Hepatocyte (in vitro differentiated cells): ENCODE measurements at places on chromosomes 5 and 9. TPM values are rescaled to one million over a fixed set of nuclear protein-coding genes. Genes with fewer than 3 reads are reported as not detected.
A peak's percentile ranks its signal among the peaks of the same experiment; 100 is the strongest.

DNA sequence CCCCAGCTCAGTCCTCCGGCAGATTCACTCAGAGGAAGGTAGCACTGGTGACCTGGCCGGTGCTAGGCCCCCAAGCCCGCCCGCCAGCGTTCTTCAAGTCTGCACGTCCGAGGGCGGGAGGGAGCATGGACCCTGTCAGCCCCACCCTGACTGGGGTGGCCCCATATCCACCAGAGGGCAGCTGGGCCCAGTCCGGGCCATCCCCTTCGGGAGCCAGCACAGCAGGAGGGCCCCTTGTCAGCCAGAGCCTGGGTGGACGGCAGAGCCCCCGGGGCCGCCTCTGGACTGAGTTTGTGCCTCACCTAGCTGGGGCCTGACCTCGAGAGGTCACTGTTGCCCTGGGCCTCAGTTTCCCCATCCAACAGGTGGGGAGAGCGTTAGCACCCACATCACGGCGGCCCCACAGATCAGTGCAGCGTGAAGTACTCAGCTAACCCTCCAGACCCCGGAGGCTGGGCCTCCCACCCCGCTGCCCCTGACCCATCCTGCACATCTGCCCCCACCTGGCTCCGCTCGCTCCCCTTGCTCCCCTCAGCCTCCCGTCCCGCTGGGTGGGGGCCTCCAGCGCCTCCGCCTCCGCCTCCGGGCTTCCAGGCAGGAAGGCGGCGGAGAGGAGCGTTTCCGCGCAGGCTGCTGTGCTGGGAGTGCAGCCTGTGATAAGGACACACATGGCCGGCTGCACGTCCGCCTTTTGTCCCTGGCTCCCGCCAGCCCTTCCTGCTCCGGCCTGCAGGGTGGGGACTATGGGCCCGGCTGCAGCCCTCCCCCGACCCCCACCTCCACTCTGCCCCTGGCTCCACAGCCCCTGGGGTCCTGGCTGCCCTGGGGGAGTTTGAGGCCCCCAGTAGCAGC is 16.6 kb upstream of the EGFL7 start:
- no peak overlapping the region for H3K27ac ChIP-seq
- DNase-seq = peak; percentile 61
- no peaks in the 10 kb centered on the region for H3K36me3 ChIP-seq
- H3K27me3 ChIP-seq = no peaks in the 10 kb centered on the region
- H3K4me1 ChIP-seq = peaks cover 13% of the 10 kb centered on the region
- H3K4me3 ChIP-seq = no peak overlapping the region

DNA sequence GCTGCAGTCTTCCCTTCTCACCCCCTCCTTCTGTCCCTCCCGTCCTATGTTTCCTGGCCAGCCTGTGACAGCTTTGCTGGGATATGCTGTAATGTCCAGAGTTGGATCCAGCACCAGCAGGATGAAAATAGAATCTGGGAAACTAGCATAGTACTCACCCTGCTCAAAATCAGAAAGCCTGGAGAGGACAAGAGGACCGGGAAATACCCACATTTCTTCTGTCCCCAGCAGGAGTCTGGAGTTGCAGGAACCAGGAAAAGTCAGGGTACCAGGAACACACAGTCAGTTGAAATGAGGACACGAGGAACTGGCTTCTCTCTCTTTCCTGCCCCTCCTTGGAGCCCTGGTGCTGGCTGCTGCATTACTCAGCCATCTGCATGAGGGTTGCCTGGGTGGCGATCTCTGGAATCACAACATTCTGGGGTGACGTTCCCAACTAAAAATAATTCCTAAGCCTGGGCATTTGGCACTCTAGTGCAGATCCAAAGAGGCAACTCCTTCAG is 59.6 kb upstream of the NFIL3 start:
- no peak for DNase-seq
- H3K27me3 ChIP-seq = no peaks in the 10 kb centered on the region
- no peaks in the 10 kb centered on the region for H3K36me3 ChIP-seq
- no peak overlapping the region for H3K27ac ChIP-seq
- no peak overlapping the region for H3K4me3 ChIP-seq

GRCh38 chr5:105812304-105812703 is 1858.4 kb downstream of the EFNA5 start:
- no peak overlapping the region for H3K4me3 ChIP-seq
- no peaks in the 10 kb centered on the region for H3K27me3 ChIP-seq
- no peaks in the 10 kb centered on the region for H3K36me3 ChIP-seq
- no peak overlapping the region for H3K27ac ChIP-seq
- no peak for DNase-seq

The HACD4 gene
- total RNA-seq = 1.2 and 1.3 TPM in 2 replicates

The MFAP3 gene
- total RNA-seq = 65.4 and 82.2 TPM in 2 replicates

- no peaks in the 10 kb centered on the region for H3K36me3 ChIP-seq
- H3K4me1 ChIP-seq = no peaks in the 10 kb centered on the region
- no peaks in the 10 kb centered on the region for H3K27me3 ChIP-seq
- H3K4me3 ChIP-seq = no peak overlapping the region
- no peak overlapping the region for H3K27ac ChIP-seq
- DNase-seq = no peak
These were observed 178.6 kb downstream of the GAS1 start for GRCh38 chr9:86768709-86769108.

The SLC35D2 gene
- total RNA-seq = 77.7 and 89.7 TPM in 2 replicates

DNA sequence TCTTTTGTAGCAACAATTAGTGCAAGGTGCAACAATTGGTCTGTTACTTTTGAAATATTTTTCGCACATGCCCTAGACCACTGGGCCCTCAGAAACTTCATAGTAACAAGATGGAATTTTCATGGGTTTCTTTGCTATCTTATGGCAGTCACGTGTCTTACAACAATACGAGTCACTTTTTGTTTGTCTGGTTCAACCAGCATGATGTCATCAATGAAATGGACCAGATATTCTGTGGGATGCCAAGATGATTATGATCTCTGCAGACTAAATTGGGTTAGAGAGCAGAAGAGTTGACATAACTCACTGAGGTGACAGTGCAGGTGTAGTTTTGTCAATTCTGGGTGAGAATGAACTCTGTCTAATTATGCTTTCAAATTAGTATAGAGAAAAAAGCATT is 239.6 kb upstream of the RIOK2 start:
- H3K4me3 ChIP-seq = no peak overlapping the region
- H3K27me3 ChIP-seq = no peaks in the 10 kb centered on the region
- H3K36me3 ChIP-seq = no peaks in the 10 kb centered on the region

GRCh38 chr9:97710356-97711222 is 13.4 kb upstream of the XPA start:
- H3K27me3 ChIP-seq = no peaks in the 10 kb centered on the region
- DNase-seq = peak; percentile 87
- H3K27ac ChIP-seq = no peak overlapping the region
- no peaks in the 10 kb centered on the region for H3K4me1 ChIP-seq

- no peaks in the 10 kb centered on the region for H3K27me3 ChIP-seq
- peaks cover 8% of the 10 kb centered on the region for H3K4me1 ChIP-seq
- no peak for DNase-seq
- no peak overlapping the region for H3K4me3 ChIP-seq
- no peak overlapping the region for H3K27ac ChIP-seq
These were observed 106.5 kb downstream of the EPB41L4A start for GRCh38 chr5:112312295-112313275.

DNA sequence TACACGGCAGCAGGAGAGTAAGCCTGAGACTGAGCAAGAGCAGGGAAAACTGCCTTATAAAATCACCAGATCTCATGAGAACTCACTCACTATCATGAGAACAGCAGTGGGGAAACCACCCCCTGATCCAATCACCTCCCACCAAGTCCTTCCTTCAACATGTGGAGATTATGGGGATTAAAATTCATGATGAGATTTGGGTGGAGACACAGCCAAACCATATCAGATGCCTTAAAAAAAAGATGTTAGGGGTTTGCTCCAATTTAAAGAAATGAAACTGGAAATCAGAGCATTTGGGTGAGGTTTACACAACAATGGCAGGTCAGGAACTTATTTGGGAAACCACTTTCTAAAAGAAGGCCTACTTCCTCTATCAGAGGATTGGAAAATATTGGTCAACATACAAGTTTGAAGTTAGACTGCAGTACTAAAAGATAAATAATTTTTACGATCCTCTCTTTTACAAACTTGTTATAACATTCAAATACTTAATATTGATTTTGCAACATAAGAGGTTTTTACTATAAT is 105.1 kb downstream of the FBN2 start:
- no peak overlapping the region for H3K27ac ChIP-seq
- no peaks in the 10 kb centered on the region for H3K4me1 ChIP-seq
- H3K27me3 ChIP-seq = no peaks in the 10 kb centered on the region
- H3K4me3 ChIP-seq = no peak overlapping the region
- no peaks in the 10 kb centered on the region for H3K36me3 ChIP-seq
- DNase-seq = no peak

The MAMDC2 gene
- 1.7 and 1.9 TPM in 2 replicates for total RNA-seq
